ENCODE measurements at places on chromosomes 7 and 10.

- no peak for DNase-seq
These were observed 1012.5 kb downstream of the NRG3 start for GRCh38 chr10:82887488-82887887.

- DNase-seq = no peak
These were observed 39.0 kb downstream of the TFAM start for GRCh38 chr10:58424176-58424575.

DNA sequence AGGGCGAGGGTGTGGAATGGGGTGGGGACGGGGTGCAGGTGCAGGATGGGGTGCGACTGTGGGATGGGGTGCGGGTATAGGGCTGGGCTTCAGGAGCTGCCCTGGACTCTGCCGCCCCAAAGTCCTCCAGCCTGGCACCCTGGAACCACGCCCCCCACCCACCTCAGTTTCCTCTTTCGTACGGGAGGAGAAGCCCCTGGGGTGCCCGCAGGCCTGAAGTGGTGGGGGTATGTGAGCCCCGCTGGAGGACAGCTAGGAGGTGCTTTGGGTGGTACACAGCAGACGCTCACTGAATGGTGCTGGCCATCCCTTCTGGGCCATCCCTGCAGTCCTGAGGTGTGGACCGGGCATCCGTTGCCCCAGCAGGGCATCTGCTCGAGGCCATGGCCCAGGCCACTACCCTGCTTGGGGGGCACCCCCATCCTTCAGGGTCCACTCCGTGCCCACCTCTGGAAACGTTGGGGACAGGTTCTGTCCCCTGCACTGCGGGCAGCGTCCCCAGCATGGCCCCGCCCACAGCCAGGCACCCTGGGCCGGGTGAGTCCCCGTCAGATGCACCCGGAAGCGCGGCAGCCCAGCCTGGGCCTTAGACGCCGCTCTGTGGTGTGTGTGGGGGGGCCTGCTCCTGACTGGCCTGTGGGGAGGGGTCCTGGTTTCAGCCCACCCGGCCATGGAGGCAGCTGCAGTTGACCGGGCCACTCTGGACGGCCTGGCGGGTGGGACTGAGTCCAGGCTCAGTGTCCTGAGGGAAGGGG is 41.6 kb downstream of the UNCX start:
- DNase-seq = no peak

- peak; percentile 63 for DNase-seq
These were observed 49.8 kb downstream of the PAXIP1 start for GRCh38 chr7:154953006-154953684.

GRCh38 chr10:6774406-6774805 is 194.3 kb upstream of the PRKCQ start:
- DNase-seq = no peak

GRCh38 chr7:351681-352480 is 61.9 kb downstream of the FOXL3 start:
- peak; percentile 56 for DNase-seq

GRCh38 chr10:42801135-42801534 is 18.5 kb downstream of the BMS1 start:
- no peak for DNase-seq

- peak; percentile 3 for DNase-seq
These were observed 190.3 kb upstream of the SHH start for GRCh38 chr7:156002362-156003066.

GRCh38 chr7:34875481-34875880 is 161.8 kb downstream of the DPY19L1 start:
- no peak for DNase-seq

Data from activated CD4-positive, alpha-beta memory T cell treated with anti-CD3 and anti-CD28 coated beads, Interleukin-2, amount 10 ng/mL, durations not matched to agents 7 days and 5 days (primary cell).